NCI-H1417 treated with DMSO at 0.1 percent for 48 hours (cell line): ENCODE measurements at places on chromosomes 11 and 22.

- no peak for DNase-seq
Observed at GRCh38 chr22:50186761-50187523, 1.2 kb downstream of the TRABD start.

DNA sequence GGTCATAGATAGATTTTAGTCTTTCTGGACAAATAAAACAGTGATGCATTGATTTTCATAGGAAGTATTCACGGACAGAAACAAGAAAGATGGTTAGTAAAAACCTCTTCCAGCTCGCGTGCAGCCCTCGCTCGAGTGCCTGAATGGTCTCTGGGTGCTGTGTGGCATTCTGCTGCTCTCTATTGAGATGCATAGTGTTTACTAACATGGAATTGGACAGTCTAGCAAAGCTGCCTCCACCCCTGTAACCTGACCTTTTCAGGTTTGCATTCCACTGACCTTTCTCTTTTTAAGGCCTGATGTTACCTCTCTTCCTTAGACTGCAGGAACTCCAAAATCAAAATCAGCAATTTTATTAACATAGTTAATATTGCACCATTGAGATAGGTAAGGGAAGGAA is 643.4 kb downstream of the JRKL start:
- no peak for DNase-seq

DNA sequence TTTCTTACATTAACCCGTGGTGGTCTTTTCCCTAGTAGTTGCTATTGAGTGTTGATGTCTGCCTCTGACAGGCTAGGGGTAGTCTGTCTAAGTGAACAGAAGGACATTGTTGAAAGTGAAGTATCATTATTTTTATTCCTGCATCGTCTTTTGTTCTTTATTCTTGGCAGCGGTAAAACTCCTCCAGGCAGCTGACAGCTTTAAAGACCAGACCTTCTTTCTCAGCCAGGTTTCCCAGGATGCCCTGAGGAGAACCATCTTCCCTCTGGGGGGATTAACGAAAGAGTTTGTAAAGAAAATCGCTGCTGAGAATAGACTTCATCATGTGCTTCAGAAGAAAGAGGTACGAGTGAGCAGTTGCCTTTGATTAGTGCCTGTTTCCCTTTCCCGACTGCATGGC is 14.6 kb downstream of the TRMU start:
- DNase-seq: no peak

- no peak for DNase-seq
Observed at GRCh38 chr22:42969348-42969975, 45.5 kb downstream of the PACSIN2 start.

DNA sequence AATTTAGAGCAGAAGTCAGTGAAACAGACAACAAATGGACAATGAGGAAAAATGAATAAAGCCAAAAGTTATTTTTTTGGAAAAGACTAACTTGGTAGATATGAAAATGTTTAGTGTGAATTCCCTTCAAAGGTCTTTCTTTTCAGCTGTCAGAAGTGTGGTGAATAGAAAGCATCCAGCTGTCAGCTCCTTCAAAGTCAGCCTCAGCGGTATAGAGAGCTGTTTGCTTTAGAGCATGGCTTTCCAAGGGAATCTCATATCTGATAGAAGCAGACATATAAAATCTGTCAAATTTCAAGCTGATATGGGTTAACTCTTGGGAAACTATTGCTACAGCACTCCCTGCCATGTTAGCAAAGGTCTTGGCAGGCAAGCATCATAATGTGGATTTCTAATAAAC is 309.3 kb downstream of the CASP12 start:
- DNase-seq: no peak

DNA sequence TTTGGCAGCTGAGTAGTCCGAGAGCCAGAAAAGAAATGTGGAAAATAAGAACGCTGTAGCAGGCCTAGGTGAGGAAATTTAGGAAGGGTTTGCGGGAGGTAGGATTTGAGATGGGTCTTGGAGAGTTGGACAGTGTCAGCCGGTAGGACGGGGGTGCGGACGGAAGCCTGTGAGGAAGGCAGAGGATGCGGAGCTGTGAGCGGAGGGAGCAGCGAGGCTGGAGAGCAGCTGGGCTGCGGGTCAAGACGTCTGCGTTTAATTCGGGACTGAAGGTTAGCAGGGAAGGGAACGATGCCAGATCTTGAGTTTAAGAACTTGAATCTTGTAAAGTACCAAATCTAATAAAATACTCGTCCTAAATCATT is 669 bp upstream of the TIGD3 start:
- no peak for DNase-seq

- no peak for DNase-seq
Observed at GRCh38 chr11:14275076-14275475, 83.9 kb downstream of the RRAS2 start.

- DNase-seq: no peak
Observed at GRCh38 chr11:80028998-80029397, 588.2 kb upstream of the TENM4 start.

DNA sequence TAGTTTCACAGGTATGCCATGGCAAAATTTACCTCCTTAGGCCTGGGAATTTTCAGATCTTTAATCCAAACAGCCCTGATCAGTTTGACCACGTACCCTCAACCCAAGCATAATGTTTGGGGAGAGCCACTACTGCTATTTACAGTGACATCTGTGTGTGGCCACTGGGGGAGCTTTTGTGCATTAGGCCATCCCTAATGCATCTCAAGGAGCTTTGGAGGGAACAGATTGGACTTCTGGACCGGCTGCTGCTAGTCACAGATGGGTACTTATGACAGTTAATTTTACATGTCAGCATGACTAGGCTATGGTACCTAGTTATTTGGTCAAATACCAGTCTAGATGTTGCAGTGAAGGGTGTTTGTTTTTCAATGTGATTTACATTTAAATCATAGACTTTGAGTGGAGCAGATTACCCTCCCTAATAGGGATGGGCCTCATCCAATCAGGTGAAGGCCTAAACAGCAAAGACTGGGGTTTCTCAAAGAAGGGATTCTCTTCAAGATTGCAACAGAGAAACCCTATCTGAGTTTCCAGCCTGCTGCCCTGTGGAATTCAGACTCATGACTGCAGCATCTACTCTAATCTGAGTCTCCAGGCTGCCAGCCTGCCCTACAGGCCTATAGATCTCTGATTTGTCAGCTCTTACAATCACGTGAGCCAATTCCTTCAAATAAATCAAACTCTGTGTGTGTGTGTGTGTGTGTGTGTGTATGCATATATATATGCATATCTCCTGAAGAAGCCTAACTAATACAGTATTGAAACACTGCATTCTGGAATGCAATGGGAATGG is 38.0 kb upstream of the GALNT18 start:
- DNase-seq: no peak

DNA sequence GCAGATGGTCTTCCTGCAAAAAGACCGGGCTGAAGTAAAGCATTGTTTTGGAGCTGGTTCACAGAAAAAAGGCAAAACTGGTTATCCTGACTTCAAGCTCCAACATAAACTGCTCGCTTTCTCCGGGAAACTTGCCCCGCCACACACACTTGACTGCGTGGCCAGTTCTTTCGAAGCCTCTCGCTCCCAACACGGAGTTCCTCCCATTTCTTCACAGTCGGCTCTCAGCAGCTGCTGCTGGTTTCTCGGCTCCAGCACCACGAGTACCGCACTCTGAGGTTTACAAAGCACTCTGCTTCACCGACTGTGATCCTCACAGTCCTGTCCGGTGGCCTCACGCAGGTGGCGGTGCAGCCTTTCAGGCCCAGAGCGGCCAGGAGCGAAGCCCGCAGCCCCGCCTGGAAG is 264 bp downstream of the CHEK1 start:
- DNase-seq: peak; percentile 29

DNA sequence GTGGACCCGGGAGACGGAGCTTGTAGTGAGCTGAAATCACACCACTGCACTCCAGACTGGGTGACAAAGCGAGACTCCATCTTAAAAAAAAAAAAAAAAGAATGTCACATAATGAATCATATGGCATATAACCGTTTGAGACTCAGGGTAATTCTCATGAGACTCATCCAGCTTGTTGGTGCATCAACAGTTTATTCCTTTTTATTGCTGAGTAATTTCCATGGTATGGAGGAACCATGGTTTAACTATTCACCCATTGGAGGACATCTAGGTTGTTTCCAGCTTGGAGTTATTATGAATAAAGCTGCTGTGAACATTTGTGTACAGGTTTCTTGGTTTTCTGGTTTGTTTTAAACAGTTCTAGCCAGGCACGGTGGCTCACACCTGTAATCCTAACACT is 25.3 kb downstream of the PPARA start:
- no peak for DNase-seq

GRCh38 chr11:120273432-120273831 is 33.5 kb downstream of the POU2F3 start:
- no peak for DNase-seq

- no peak for DNase-seq
Observed at GRCh38 chr11:76314741-76315090, 66.2 kb downstream of the THAP12 start.

- no peak for DNase-seq
Observed at GRCh38 chr11:9831122-9831521, 167.2 kb downstream of the SWAP70 start.

DNA sequence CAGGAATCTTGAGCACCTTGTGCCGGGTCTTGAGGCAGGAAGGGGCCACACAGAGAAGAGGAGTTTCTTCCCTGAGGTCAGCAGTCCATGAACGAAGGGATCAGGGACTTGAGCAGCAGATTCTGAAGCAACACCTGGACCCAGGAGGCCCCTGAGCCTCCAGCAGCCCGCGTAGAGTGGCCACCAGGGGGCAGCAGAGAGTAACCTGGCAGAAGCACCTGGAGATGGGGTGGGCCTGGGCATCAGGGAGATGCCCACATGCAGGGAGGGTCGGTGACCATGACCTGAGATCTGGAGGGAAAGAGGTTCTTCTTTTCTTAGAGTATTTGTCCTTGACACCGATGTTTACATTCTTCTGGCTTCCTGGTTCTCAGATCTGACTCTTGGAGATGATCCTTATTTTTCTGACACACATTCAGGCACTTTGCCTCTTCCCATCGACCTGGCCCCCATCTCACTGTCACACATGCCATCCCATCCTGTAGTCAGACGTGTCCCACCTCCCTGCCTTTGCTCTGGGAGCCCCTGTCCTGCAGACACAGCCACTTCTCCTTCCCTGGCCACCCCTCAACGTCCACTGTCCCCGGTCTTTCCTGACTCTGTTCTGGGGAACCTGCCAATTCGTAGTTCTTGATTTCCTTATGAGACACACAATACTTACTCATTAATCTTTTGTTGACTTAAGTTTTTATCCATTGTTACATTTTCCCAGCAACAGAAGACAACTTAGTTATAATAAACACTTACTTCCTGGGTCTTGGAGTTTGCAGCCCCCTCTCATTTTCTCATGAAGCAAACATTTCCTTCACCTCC is 66.5 kb downstream of the GGTLC2 start:
- no peak for DNase-seq

DNA sequence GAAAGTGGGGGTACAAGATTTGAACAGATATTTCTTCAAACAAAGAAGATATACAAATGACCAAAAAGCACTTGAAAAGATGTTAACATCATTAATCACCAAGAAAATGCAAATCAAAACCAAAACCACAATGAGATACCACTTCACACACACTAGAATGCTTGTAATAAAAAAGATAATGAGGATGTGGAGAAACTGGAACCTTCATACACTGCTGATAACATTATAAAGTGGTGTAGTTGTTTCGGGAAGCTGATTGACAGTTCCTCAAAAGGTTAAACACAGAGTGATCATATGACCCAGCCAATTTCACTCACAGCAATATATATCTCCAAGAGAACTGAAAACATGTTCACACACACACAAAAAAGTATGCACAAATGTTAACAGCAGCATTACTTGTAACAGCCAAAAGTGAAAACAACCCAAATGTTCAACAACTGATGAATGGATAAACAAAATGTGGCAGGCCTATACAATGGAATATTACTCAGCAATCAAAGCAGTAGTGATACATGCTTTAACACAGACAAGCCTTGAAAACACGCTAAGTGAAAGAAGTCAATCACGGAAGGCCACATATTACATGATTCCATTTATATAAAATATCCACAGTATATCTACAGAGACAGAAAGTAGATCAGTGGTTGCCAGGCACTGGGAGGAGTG is 15.1 kb downstream of the PITPNB start:
- no peak for DNase-seq

DNA sequence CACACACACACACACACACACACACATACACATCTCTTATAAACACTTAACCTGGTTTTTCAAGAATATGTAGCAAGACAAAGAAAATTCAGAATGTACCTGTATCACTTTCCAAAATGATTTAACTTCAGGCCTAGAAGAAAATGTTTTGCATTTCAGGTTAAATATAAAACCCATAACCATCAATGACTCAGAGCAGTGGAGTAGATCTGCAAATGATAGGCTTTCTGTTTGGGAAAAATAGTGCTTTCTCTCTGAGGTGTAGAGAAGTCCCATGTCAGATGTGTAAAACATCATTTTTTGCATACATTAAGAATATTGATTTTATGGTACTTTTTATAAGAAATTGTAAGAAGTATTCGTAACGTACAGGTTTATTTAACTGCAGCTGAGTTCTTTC is 116.9 kb downstream of the STK33 start:
- DNase-seq: no peak

DNA sequence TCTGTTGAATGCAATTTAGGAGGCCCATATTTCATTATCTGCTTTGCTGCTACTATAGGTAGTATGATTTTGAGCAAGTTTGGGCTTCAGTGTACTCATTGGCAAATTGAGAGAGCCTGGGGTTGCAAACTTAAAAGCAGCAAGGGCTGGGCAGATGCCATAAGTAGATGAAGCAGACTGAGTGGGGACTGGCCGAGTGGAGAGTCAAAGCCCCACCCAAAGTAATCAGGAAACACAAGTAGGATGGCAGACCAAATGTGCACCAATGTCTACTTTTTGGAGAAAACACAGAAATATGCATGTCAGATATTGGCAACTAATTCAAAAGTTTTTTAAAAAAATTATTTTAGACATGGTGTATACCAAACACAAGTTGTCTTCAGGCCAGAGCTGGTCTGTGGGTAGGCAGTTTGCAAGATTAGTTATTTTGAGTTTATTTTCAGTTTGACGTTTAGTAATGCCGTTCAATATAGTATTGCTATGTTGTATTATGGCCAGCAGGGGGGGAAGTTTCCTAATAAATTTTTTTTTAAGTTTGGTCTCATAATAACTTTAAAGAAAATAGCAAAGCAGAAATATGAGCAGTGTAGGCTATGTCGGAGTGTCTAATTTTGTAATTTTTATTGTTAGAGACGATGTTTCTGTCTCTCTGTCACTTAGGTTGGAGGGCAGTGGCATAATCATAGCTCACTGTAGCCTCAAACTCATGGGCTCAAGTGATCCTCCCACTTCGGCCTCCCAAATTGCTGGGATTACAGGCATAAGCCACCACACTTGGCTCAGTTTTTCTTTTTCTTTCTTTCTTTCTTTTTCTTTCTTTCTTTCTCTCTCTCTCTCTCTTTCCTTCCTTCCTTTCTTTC is 105.1 kb downstream of the HIPK3 start:
- peak; percentile 27 for DNase-seq

DNA sequence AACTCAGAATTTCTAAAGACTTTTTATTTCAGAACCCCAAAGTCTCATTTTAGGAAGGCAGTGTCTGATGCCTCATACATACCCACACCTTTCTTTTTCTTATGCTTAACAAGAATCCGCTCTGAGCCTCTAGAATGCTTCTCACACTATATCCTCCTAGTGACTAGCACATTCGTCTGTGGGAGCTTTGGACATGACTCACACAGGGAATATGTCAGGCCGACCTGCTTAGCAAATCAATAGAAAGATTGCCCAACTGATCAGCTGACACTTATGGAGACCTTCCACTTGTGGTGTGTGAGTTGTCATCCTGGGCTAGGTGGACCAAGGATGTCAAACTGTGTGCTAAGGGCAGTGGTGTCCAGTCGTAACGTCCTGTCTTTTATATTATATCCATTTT is 129.9 kb upstream of the TTC12 start:
- no peak for DNase-seq
